Pancreas (tissue), 10 donors: ENCODE measurements at places on chromosomes 13 and 19. TPM values are rescaled to one million over a fixed set of nuclear protein-coding genes. Genes with fewer than 3 reads are reported as not detected.

GRCh38 chr13:74316547-74316946 is 182.3 kb upstream of the KLF12 start:
- no peaks in the 10 kb centered on the region for H3K27me3 ChIP-seq
- H3K4me3 ChIP-seq = no peak overlapping the region
- no peaks in the 10 kb centered on the region for H3K36me3 ChIP-seq

GRCh38 chr13:94121686-94122085 is 357.8 kb downstream of the DCT start:
- H3K27ac ChIP-seq = no peak overlapping the region
- H3K4me3 ChIP-seq = no peak overlapping the region
- H3K36me3 ChIP-seq = no peaks in the 10 kb centered on the region
- no peaks in the 10 kb centered on the region for H3K27me3 ChIP-seq

DNA sequence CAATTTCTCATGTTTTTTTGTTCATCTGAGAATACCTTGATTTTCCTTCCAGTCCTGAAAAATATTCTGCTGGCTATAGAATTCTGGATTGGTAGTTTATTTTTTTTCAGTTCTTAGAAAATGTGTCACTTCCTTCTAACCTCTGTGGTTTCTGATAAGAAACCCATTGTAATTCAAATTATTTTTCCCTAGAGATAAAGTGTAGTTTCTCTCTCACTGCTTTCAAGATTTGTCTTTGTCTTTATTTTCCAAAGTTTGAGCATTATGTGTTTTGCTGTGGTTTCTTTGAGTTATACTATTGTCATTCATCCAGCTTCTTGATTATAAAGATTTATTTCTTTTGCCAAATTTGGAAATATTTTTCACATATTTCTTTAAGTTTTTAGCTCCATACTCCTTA is 324.0 kb upstream of the SPRY2 start:
- H3K36me3 ChIP-seq = no peaks in the 10 kb centered on the region
- H3K27ac ChIP-seq = no peak overlapping the region
- H3K27me3 ChIP-seq = no peaks in the 10 kb centered on the region
- no peak overlapping the region for H3K4me3 ChIP-seq

DNA sequence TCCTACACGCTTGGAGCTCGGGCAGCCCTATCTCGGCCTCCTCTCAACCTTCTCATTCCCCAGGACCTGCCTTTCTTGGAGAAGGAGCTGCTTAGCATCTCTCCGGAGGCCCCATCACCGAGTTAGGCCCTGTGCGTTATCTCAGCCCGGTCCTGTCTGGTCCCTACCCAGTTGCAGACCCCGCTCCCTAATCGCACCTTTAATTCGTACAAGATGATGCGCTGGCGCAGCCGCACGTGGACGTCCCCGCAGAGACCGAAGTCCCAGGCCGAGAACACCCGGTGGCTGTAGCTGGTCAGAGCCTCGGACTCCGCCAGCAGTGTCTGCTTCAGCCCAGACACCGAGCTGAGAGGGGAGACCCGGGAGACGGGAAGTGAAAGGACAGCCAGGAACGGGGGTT is 5.7 kb upstream of the LENG1 start:
- H3K4me1 ChIP-seq = peaks cover 19% of the 10 kb centered on the region
- H3K27me3 ChIP-seq = no peaks in the 10 kb centered on the region
- H3K36me3 ChIP-seq = no peaks in the 10 kb centered on the region
- no peak for DNase-seq

Gene NLRP4
- not detected for total RNA-seq

Gene OR7E24
- not detected for total RNA-seq
